Sigmoid colon (tissue), 7 donors: ENCODE measurements at places on chromosomes 3 and 15. TPM values are rescaled to one million over a fixed set of nuclear protein-coding genes. Genes with fewer than 3 reads are reported as not detected.

GRCh38 chr15:46365572-46365971, 730.7 kb downstream of the SQOR start:
- no peaks in the 10 kb centered on the region for H3K36me3 ChIP-seq
- peak; percentile 62 for DNase-seq
- no peaks in the 10 kb centered on the region for H3K4me1 ChIP-seq

DNA sequence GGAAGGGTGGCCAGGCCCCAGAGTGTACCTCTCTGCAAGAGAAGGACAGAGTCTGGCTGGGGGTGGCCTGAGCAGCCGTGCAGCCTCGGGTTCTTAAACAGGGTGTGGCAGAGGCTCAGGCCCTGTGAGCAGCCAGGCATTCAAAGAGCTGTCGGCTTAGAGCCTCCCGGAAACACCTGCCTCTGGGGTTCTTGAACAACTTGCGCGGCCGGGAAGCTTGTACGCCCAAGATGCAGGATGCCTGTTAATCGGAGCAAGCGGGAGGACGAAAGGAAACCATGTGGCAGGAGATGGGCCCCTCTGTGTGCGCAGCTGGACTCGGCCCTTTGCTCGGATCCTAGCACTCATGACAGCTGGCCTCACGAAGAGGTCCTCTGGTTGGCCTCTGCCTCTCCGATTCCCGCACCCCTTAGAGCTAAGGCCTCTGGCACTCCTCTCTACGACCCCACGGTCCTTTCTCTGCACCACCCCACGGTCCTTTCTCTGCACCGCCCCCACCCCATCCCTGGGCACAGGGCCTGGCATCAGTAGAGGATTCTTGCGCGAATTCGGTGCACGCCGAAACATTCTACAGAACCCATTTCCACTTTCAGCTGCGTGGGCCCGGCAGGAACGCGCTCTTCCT, 23.9 kb upstream of the TXNRD3 start:
- no peak overlapping the region for H3K4me3 ChIP-seq
- no peaks in the 10 kb centered on the region for H3K36me3 ChIP-seq
- H3K27ac ChIP-seq: no peak overlapping the region
- peaks cover 6% of the 10 kb centered on the region for H3K4me1 ChIP-seq
- DNase-seq: no peak

- H3K27me3 ChIP-seq: no peaks in the 10 kb centered on the region
- no peak for DNase-seq
- H3K27ac ChIP-seq: peak overlapping the region; percentile 56
- no peak overlapping the region for H3K4me3 ChIP-seq
- no peaks in the 10 kb centered on the region for H3K4me1 ChIP-seq
These were observed 191.1 kb downstream of the GREM1 start for GRCh38 chr15:32908872-32909271.

The CAMK2N2 gene
- total RNA-seq: not detected

GRCh38 chr3:141370065-141370533, 1.8 kb downstream of the ZBTB38 start:
- H3K36me3 ChIP-seq: no peaks in the 10 kb centered on the region
- peaks cover 45% of the 10 kb centered on the region for H3K4me1 ChIP-seq
- no peak overlapping the region for H3K4me3 ChIP-seq
- H3K27ac ChIP-seq: peak overlapping the region; percentile 81
- DNase-seq: peak; percentile 81

GRCh38 chr3:85627932-85628331, 669.1 kb downstream of the CADM2 start:
- H3K4me3 ChIP-seq: no peak overlapping the region
- no peak overlapping the region for H3K27ac ChIP-seq
- H3K27me3 ChIP-seq: no peaks in the 10 kb centered on the region
- no peak for DNase-seq
- no peaks in the 10 kb centered on the region for H3K36me3 ChIP-seq
- no peaks in the 10 kb centered on the region for H3K4me1 ChIP-seq

GRCh38 chr3:127254730-127255129, 33.1 kb downstream of the PRR20G start:
- no peaks in the 10 kb centered on the region for H3K36me3 ChIP-seq
- H3K27ac ChIP-seq: no peak overlapping the region
- DNase-seq: no peak
- no peaks in the 10 kb centered on the region for H3K4me1 ChIP-seq
